NCI-H226 (cell line): ENCODE measurements at places on chromosomes 11 and 22.

DNA sequence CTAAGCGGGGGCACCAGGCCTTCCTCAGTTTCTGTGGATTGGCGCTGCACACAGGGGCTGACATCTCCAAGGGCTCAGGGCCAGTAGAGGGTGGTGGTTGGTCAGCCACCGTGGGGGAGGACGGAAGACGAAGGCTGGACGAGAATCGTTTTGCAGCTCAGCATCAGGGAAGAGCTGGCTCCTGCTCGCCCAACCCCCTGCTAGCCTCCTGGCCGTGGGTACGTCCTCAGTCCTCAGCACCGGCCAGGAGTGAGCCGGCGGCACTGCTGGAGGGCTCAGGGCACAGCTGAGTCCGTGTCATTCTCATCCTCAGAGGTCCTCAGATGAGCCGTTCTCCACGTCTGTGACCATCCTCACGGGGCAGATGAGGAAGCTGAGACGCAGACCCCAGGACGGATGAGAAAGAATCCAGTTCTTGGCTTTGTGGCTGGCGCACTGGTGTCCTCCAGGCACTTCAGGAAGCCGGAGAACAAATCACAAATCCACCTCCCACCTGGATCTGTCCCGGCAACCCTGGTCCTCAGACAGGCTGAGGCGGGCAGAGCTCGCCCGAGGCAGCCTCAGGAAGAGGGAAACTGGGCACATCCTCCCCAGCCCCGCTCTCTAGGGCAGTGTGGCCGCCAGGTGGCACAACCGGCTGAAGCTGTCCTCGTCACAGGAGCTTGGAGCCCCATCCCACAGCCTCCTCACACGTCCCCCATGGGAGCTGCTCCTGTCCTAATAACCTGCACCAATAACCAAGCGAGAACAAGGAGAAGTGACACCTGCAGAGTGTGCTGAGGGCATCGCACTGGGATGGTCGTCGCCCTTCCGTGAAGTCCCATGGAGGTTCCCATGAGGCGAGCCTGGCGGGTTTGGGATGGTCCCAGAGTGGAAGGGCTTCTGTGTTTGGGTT, 393.7 kb downstream of the BRD1 start:
- no peak for DNase-seq

DNA sequence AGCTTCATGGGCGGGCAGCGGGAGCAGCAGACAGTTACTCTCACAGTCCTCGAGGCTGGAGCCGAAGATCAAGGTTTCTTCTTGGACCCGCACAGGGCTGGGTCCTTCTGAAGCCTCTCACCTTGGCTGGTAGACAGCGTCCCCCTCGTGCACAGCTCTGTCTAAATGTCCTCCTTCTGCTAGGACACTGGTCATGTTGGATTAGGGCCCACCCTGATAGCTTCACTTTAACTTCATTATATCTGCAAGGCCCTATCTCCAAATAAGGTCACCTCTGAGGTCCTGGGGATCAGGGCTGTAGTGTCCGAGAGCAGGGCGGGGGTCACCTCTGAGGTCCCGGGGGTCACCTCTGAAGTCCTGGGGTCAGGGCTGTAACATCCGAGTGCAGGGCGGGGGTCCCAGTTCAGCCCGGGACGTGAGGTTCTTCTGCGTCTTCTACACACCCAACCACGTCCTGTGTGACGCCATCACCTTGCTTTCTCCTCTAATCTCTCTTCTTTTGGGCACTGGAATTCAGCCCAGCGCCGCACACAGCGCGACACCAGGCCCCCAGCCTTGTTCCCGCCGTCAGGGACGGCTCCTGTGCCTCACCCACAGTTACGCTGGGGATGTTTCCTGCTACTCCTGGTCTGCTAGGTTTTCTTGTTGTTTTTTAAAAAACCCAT, 34.1 kb upstream of the TOLLIP start:
- no peak for DNase-seq

DNA sequence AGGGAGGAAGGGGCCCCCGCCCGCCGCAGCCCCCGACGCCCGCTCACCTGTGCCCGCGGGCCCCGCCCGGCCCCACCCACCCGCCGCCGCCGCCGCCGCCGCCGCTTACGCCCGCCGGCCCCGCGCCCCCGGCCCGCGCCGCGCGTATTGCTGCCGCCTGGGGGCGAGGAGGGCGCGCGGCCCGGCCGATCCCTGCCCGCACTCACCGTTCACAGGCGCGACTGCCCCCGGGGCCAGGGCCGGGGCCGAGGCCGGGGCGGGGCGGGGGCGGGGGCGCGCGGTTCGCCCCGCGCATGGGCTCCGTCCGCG, 212 bp downstream of the HRAS start:
- no peak for DNase-seq

DNA sequence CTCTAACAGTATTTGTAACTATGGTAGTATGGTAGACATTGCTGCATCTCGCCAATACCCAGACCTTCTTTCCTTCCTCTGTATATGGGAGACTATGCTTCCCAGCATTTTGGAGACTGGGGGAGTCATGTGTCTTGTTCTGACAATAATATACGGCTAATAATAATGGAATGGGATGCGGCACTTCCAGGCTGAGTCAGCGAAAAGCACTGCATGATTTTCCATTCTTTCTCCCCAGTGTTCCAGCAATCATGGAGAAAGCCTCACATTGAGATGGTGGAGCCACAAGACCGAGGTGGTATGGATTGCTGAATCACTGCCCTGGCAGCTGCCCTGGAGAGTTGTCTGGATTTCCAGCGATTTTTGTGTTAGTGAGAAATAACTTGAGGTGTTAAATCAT, 77.1 kb upstream of the FIBIN start:
- DNase-seq, result no peak

GRCh38 chr11:1908618-1909017, 10.9 kb upstream of the TNNT3 start:
- DNase-seq, result no peak

GRCh38 chr22:19052941-19053541, 69.2 kb downstream of the DGCR2 start:
- DNase-seq, result no peak

GRCh38 chr11:9150926-9151325, 59.5 kb upstream of the SCUBE2 start:
- DNase-seq, result peak; percentile 20

DNA sequence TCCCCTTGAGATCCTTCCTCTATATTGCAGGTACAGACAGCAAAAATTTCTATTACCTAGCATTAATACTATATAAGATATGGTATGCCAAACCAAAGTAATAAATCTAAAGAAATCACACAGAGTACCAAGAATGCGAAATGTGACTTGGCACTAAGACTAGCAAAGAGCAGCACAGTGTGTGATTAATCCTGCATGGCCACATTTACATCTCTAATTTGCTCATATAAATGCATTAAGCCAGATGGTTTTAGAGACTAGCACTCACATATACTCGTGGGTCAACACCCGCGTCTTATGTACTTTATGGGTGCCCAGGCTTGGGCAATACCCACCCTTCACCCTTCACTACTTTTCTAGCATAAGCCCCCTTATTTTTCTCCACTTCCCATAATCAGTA, 213.2 kb downstream of the TTC28 start:
- no peak for DNase-seq

DNA sequence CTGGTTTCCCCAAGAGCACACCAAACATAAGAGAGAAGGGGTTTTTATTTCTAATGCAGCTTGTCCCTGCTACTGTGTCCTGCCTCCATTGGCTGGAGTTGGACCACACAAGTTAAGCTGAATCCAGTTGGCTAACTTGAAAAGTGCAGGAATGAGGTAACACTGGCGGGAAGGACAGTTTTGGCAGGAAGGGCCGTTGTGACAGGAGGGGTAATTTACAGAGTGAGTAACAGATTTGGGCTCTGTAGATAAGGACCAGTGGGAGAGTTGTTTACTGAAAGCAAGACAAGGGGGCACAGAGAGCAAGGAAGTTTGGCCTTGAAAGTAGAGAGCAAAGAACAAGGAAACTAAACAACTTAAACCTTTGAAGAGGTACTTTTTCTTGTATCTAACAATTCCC, 1623.3 kb upstream of the RAG2 start:
- no peak for DNase-seq

GRCh38 chr11:35096723-35097122, 42.2 kb upstream of the CD44 start:
- no peak for DNase-seq

GRCh38 chr11:62592146-62592815, 958 bp upstream of the TUT1 start:
- no peak for DNase-seq

DNA sequence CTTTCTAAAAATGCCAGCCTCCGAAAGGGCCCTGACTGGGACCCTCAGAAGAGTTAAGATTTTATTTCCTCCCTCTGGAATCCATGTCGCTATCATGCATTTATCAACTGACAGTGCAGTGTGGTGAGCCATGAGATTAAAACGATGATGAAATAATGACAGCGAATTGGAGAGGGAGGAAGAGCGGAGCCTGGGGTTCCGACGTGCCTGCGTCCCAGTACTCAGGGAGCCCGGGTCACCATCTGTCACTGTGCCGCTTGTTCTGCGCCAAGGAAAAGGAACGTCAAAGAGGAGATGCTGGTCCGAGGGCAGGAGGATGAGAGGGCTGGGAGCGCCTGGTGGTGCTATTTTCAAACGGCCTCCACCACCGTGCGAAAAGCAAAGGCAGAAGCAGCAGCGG, 46.2 kb downstream of the MACROD1 start:
- no peak for DNase-seq

GRCh38 chr11:113994077-113994954, 19.4 kb downstream of the HTR3A start:
- DNase-seq, result no peak

- no peak for DNase-seq
These were observed 12.5 kb downstream of the HIRA start for GRCh38 chr22:19419086-19419463.

DNA sequence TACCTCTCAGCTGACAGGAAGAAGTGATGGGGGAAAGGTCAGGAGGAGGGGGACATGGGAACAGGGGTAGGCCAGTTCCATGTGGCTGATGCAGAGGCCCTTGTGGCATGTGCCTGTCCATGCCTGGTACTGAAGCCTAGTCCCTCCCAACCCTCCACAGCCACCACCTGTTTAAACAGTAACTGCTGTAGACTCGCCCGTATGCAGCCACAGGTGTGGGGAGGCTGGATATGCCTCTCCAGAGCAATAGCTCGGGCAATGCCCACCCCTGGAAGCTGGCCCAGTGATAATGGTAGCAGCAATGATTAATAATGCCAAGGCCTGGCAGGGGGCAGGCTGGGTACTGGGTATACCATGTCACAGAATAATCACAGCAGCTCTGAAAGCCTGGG, 2.3 kb downstream of the SMTN start:
- no peak for DNase-seq

DNA sequence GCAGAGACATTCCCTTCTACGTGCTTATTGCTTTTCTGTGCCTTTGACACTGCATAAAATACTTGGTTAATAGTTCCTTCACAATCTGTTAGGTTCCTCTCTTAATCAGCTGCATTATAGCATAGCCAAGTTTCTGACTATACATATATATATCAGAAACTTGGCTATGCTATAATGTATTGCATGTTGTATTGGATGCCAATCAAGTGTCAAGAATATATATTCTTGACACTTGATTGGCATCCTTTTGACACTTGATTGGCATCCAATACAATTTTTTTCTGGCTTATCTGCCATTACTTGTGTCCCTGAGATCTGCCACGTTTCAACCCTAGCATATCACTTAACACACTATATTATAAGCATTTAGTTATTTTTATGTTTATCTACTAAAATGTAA, 949.7 kb upstream of the TENM4 start:
- no peak for DNase-seq

DNA sequence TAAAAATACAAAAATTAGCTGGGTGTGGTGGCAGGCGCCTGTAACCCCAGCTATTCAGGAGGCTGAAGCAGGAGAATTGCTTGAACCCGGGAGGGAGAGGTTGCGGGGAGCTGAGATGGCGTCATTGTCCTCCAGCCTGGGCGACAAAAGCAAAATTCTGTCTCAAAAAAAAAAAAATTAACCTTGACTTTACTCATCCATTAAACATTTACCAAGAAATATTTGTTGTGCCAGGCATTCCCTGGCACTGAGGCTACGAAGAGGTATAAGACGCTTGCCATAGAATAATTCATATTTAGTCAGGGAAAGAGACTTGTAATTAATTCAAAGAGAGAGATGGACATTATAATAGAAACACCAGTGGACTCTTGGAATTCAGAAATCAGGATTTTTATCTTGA, 13.2 kb upstream of the PAFAH1B2 start:
- no peak for DNase-seq

DNA sequence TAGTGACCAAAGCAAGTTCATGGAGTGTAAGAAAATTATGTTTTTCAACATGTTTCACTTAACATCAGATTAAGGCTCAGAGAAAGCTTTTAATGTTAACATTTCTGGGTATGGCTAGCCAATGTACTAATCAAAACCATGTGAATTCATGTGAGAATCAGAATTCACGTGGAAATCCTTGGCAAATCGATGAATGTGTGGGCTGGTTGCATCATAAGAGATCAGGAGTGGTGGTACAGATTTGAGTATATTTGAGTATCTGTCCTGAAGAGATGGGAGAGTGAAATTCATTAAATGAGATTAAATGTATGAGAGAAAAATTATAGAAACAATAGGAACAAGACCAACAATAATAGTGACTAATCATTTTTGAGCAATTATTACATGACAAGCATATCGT, 638.6 kb upstream of the ANO5 start:
- DNase-seq, result no peak

- no peak for DNase-seq
These were observed 50.6 kb upstream of the ACCSL start for GRCh38 chr11:43997022-43997660.

GRCh38 chr11:60691661-60692060, 7.8 kb upstream of the MS4A8 start:
- DNase-seq, result no peak

DNA sequence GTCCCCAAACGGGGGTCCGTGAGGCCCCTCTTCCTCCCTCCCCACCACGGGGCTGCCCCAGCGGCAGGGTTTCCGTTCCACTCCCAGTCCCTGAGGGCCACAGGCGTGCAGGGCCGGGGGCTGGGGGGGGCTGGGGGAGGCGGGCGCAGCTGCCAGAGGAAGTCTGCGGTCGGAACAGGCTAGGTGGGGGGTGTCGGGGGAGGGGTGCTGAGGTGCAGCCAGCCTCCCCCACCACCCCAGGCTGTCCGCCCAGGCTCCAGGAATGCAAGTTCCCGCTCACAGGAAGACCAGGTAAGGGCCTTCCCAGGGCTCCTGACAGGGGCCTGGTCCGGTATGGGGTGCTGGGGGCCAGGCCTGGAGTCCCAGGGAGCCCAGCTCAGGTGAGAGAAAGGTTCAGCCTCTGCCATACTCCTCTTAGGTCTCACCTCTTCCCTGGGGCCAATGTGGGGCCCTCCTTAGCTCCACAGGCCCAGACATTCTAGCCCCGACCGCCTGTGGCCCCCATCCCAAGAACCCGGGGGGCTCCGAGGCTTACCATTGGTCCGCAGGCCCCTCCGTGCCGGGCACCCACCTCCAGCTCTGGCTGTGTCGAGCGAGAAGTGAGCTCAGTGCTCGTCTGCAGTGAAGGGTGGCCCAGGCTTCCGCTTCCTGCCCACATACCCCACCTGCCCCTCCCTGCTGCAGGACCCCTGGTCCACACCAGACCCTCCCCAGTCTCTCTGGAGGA, at the start of gene PTPRCAP:
PTPRCAP (minus strand) TSS at position 601 of the 727 bp plus-strand sequence; CDS start at position 538, 63 bp downstream.
- DNase-seq, result no peak
